ENCODE measurements at places on chromosomes 11 and 22.

DNA sequence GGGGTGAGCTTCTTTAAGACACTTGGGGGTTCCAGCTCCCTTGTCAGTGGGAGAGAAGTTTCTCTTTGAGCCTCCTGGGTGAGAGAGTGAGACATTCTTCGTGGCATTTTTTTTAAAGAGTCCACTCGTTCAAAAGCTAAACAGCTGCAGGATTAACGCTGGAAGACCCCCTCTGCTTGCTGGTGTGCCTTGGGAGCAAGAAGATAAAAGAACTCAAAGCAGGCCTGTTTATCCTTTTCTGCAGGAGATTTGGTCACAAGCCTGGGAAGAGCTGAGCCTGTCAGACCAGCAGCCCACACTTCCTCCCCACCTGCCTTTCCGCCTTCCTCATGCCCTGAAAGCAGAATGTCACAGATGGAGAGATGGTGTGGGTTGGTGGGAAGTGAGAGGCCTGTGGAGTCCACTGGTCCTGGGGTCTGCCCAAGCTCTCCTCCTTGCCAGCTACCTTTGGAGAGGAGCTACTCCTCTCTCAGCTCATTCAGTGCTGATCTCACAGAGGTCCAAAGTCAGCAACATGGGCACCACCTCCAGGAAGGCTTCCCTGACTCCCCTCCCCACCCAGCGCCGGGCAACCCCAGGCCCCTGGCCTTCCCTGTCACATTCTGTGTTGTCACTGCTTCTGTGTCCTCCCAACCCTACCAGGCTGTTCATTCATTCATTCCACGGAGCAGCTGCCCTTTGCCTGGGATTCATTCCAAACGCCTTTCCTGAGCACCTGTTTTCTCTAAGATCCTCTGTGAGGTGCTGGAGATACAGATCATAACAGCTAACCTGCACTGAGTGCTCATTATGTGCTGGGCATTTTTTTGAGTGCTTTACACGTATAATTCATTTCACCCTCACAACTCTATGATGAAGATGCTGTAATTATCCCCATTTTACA, 6.7 kb downstream of the GDPD5 start:
- no peak for DNase-seq

DNA sequence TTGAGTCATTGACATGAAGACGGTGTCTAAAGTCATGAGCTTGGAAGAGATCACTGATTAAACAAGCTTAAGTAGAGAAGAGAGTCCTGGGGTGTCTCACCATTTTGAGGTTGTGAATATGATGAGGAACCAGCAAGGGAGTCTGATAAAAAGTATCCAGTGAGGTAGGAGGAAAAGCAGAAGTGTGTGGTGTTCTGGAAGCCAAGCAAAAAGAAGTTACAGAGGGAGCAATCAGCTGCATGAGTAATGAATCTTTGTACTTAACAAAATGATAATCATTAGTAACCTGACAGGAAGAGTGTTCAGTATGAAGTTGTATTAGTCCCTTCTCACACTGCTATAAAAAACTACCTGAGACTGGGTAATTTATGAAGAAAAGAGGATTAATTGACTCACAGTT, 131.3 kb downstream of the C11orf87 start:
- no peak for DNase-seq

- no peak for DNase-seq
Observed at GRCh38 chr22:46180370-46181137, 30.2 kb downstream of the PPARA start.

DNA sequence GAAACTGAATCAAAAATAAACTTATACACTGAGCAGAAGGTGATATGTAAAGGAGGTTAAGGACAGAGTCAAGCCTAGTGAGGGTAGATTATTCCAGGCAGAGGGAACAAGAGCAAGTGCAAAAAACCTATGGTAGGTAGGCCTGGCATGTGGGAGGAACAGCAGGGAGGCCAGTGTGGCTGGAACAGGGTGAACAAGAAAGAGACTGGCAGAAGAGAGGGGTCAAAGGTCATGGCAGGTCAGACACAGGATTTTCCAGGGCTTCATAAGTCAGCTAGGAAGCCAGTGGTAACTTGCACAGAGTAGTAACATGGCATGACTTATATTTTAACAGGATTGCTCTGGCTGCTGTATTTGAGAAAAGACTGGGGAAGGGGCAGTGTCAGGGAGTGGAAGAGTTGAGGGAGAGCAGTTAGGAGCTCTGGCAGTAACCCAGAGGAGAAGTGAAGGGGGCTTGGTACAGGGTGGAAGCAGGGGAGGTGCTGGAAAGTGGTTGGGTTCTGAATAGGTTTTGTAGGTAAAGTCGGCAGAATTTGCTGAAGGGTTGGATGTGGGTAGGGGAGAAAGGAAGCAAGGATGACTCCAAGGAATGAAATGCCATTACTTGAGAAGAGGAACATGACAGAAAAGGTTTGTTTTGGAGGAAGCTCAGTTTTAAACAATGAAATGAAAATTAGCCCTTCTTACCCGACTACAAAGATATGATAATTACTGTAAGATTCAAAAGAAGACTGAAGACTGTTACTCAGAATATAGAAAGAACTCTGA, 86.2 kb downstream of the ZNRF3 start:
- DNase-seq: no peak

DNA sequence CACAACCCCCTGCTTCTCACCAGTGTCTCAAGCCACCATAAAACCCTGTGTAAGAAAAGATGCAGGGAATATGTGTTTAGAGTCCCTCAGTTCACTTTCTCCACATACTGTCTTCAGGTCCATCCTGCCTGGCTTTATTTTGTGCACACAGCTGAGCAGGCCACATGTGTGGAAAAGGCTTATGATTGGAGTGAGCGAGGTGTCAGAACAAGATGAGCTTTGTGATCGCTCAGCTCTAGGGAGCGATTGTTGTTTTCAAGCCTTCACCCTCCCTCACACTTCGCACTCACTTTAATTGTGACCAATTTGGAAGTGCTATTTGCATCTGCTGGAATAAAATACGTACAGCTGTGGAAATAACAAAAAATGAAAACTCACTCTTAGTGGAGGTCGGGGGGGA, 931.1 kb upstream of the TENM4 start:
- DNase-seq: no peak

GRCh38 chr22:37232140-37232998, 11.7 kb downstream of the RAC2 start:
- no peak for DNase-seq

DNA sequence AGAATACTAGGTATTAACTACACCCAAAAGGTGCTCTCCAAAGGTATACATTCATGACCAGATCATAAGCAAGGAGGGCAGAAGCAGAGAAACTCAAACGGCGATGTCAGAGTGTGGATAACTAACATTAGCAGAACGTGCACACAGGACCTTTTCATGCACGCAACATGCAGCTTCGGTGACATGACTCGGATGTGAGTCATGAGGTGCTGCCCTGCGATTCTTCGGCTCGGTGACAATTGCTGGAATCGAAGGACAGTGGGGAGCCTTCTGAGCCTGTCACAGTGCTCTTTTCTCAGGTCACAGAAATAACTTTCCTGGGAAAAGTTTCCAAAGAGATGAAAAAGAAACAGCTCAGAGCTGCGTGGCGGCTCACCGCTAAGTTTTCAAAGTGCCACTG, 418.5 kb upstream of the SYN3 start:
- no peak for DNase-seq

GRCh38 chr11:68369756-68370155, 57.4 kb downstream of the LRP5 start:
- DNase-seq: no peak

GRCh38 chr22:22882033-22882717, 5.4 kb upstream of the IGLL5 start:
- no peak for DNase-seq

Data from HTR-8/SVneo (cell line).